ENCODE measurements at places on chromosomes 16 and 17.

GRCh38 chr16:55204069-55204468 lies 119.9 kb upstream of the IRX6 start:
- no peak for DNase-seq

- no peak for DNase-seq
These were observed 1.7 kb downstream of the PERCC1 start for GRCh38 chr16:1432388-1433262.

DNA sequence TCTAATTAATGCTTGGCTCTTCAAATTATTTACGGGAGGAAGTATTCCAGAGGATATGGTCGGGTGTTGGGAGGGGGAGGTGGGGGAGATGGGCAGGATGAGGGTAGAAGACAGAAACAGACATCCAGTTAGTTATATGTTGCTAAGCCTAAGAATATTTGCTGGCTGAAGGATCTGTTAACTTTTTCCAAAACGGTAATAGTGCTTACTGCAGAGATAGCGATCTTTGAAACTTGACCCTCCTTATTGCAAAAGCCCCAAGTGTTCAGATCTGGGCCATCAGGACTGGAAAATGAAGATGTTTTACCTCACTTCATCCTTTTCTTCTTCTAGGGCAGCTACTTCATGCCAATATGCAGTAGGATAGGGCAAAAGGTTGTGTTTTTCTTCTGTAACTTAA lies 27.0 kb upstream of the MMD start:
- DNase-seq, result no peak

DNA sequence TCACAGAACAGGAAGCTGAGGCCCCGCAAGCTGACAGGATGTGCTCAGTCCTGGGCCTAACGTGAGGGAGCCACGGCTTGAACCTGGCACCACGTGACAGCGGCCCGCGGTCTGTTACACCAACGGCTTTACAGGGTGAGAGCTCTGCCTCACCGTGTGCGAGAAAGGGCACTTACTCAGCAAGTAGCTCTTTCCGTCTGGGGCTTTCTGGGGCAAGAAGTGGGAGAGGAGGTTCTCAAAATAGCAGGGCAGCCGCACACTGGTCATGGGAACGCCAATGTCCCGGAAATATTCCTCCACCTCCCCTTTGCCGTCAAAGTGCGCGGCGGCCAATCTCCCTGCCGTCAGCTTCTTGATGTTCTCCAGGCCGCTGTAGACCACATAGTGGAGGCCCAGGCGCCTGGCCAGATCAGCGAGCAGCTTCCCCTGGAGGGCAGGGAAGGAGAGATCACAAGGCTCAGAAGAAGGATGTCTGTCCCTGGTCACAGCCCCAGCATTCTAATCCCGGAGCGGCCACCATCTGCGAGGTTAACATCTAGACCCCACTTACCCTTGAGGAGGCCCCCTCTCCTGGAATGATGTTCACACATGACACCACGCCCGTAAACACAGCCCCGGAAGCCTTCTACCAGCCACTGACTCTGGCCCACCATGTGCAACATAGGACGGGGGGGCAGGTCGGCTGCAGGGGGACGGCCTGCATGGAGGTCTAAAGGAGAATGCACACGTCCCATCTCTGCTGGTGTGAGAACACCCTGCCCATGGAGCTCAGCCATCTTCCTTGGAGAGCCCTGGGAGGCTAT lies 8.2 kb downstream of the NMRAL1 start:
- DNase-seq, result no peak

DNA sequence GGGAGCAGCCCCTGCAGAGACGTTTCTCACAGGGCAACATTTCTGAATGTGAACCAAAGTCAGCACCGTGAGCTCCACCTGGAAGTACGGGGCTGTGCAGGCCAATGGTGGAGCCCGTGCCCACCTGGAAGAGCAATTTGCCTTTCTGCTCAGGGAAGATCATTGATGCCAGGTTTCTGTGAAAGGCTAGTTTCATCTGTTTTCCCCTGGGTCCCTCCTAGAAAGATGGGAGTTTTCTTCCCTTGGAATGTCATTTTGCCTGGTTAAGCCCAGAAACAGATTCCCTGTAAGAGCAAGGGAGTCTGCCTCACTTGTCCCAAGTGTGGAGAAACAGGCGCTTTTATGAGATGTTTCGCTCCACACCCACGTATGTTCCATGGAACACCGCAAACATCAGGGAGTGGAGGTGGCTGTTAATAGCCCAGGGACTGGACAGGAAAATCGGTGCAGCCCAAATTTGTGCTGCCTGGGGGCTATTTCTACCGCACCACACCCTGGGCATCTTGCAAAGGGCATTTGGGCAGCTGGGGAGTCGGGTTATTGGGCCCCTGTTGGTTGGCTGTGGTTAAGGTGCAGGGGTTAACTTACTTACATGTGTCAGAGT lies 2.6 kb downstream of the SLC6A4 start:
- no peak for DNase-seq

GRCh38 chr16:29111421-29111820 lies 126.6 kb downstream of the LAT start:
- no peak for DNase-seq

- no peak for DNase-seq
These were observed 1.5 kb downstream of the ENPP7 start for GRCh38 chr17:79732254-79732653.

GRCh38 chr17:74379495-74380085 lies 12.3 kb downstream of the GPR142 start:
- DNase-seq, result peak; percentile 94

DNA sequence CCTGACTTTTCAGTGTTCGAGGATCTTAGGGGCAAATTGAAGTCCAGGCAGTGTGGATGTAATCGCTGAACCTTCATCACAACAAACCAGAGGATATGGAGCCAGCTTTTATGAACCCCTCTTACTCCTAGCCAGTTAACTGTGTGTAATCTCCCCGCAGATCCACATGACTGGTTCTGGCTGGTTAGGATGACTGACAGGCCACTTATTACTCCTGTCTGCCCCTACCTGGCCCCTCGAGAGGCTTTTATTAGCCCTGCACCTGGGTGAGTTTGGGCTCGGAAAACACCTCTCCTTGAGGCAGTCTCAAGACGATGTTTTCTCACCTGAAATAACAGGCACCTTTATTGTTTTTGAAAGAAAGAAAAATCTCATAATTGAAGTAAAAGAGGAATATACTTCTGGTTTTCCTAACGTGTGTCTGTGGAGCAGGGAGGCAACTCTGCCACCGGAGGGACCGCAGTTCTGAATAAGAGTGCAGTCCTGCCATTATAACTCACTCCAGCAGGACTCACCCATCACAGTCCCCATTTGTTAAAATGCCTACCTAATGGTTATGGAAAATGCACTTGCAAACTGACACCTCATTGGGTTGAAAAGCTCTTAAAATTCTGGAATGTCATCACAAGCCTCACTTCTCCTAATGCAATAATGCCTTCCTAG lies 291.9 kb upstream of the N4BP1 start:
- DNase-seq, result peak; percentile 24
